ENCODE measurements at places on chromosomes 3 and 15.

DNA sequence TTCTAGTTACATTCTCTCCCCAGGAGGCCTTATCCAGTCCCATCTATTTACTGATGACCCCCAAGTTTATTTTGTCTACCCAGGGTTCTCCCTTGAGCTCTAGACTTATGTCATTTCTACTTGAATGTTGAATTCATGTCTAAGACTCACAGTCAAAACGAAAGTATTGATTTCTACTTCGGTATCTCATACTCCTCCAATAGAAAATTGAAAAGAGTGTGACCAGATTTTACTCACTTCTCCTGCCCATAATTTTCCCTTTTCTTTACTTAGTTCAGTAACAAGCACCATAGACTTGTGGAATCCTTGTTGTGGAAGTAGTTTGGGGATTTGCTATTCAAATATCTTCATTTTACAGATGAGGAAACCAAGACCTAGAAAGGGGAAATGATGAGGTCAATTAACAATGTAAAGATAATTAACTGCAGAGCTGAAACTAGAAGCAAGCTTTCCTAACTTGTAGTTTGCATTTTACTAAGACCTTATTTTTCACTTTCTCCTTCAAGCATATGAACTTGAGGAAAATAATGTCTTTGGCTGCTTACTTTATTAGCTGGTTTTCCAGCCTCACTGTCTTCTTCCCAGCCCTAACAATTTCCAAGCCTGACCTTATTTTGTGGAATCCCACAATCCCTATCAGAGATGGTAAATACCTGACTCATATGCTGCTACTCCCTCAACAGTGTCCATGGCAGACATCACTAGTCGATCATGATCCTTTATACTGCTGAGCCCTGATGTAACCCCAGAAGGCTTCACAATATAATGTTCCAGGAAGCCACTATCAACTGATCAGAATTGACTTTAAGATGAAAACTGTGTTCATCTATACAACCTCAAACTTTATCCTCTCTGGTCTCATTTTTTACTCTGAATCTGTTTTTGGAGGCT is 123.9 kb upstream of the AGBL1 start:
- no peak for DNase-seq

DNA sequence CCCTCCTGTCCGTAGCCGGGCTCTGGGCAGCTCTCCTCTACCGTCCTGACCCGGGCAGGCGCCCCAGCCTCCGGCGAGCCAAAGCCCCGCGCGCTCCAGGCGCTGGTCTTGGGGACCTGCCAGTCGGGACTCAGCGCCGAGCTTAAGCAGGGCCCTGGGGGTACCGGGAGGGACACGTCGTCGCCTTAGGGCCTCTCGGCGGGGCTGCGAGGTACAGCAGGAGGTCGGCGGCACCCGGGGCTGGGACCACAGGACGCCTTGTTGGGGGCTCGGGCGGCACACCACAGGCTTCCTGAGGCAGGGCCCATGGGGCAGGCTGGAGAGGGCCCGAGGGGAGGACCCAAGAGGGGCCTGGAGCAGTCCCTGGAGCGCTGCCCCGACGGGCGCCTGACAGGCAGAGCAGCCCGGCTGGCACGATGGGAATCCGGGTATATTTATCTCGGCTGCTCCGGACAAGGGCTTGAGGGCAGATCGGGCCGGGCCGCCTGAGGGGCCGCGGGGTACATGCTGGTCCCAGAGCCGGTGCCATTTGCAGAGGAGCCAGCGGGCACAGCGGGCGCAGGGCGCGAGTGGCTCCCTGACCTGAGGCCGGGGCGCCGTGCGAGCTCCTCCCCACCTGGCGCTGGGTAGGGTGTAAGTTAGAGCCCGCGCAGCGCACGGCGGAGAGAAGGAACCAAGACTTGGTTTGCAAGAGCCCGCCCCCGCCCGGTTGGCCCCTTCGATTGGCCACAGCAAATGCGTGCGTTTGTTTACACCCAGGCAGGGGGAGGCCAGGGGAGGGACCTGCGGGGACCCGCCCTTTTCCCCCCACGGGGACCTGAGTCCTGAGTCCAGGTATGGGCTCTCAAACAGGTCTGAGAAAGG is 574 bp downstream of the SLC38A3 start:
- DNase-seq: no peak

DNA sequence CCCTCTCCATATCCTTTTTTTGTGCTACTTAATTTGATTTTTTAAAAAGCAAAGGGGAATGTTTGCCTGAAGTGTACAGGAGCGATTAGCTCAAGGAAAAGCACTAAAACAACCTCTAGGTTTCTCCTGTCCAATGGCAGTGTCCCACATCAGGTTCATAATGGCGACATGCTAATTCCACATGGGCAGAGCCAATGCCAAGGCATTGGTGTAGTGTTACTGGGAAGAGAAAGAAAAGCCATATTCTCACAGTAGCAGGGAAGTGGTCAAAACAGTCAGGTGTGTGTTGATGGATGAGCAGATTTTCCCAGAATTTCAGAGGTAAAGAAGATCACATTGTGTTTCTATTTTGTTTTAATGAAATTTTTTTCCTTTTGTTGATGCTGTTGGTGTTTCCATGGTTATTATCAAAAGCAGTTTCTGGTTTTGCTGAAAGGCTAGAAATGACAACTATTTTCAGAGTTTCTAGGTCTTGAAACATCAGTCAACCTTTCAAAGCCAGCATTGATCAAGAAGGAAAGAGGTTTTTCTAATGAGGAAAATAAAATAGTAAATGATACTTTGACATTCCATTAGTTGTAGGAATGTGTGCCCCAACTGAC is 65.2 kb downstream of the FNDC3B start:
- DNase-seq: no peak

DNA sequence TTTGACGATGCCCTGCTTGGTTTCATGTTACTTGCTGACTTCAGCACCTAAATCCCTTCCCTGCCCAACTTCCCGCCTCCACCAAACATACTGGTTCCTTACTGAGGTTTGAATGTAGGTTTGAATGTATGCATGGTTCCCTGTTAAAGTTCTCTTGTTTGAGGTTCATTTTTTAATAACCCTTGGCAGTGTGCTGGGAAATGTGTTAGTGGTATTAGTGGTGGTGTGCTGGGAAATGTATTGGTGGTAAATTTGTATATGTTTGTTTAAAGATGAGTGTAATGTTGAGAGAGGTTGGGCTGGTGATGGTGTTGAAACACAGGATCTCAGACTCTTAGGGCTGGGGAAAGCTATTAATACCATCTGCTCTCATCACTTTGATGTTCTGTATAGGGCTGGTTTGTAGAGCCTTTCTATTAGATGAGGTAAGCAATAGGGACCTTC is 392.7 kb downstream of the PTPRG start:
- no peak for DNase-seq

DNA sequence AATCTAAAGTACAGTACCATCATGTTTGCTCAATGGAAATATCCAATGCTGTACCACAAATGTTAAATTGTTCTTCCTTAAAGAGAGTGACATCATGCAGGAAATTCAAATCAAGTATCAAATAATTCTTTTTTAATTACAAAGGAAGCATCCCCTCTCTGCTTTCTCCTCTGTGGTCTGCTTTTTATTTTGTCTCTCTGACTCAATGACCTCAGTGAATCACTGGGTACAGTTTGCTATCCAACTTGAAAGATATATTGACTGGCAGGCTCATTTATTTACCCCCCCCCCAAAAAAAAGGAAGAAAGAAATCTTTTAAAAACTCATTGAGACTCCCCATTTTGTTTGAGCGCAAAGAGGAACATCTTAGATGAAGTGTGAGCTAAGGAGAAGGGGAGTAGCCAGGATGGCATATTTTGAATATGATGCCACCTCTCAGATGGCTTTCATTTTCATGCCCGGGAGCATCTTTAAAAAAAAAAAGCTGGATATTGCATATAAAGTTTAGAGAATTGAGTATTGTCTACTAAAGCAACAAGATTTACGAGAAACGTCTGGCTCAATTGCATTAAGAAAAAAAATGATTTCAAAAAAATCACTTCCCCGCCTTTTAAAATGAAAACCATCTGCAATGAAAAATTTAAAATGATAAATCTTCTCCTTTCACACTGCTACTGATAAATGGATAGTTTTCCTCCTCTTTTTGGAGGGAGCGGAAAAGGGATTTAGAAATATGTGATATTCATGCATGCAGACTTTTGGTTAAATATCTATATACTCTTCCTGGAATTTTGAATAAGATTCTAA is 307.1 kb upstream of the DPH6 start:
- DNase-seq: no peak

DNA sequence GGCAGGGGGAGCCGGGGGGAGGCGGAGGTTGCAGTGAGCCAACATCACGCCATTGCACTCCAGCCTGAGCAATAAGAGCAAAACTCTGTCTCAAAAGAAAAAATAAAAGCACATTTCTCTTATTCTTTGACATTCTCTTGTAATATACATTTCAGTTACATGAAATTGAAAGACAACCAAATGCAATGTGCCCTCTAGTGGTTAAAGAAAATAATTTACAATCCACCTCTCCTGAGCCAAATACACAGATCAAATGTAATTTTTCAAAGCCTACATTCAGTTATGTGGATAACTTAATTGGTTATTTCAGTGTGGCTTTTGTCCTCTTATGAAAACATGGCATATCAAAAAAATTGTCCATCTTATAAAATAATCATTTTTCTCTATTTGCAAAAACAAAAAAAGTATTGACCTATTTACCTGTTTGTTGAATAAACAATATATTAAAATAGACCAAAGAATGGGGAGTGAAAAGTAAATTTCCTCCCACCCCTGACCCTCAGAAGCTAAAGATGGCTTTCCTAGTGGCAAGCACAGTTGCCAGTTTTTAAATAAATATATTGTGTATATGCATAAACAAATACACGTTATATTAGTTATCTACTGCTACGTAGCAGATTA is 14.2 kb upstream of the U2SURP start:
- DNase-seq: peak; percentile 53

GRCh38 chr15:62788224-62788623 is 254.3 kb upstream of the TPM1 start:
- DNase-seq: no peak

DNA sequence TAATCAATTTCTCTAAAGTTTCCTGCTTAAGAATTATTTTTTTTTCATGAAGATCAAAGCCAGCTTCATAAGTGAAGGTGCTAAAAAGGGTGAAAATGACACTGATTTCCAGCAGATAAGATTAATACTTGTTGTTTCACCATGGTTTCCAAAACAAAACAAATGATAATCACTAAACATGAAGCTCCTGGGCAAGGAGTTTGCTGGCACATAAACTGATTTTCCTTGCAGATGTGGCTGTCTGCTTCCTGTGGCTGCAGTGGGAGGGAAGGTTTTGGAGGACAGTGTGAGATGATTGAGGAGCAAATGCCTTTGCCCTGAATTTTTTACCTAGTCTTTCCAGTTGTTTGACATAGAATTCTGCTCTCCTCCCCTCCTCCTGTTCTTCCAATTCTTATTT is 228.8 kb downstream of the DIPK2A start:
- DNase-seq: no peak

Measured in NCI-H446 (cell line).